ENCODE measurements at places on chromosomes 13 and 19.
A peak's percentile ranks its signal among the peaks of the same experiment; 100 is the strongest.

GRCh38 chr13:91313581-91313980 lies 33.9 kb upstream of the MIR17HG start:
- DNase-seq = no peak

- DNase-seq = peak; percentile 18
Observed at GRCh38 chr13:75372517-75372916, 109.5 kb downstream of the TBC1D4 start.

- no peak for DNase-seq
Observed at GRCh38 chr19:58407658-58408151, 744 bp upstream of the ZNF584 start.

DNA sequence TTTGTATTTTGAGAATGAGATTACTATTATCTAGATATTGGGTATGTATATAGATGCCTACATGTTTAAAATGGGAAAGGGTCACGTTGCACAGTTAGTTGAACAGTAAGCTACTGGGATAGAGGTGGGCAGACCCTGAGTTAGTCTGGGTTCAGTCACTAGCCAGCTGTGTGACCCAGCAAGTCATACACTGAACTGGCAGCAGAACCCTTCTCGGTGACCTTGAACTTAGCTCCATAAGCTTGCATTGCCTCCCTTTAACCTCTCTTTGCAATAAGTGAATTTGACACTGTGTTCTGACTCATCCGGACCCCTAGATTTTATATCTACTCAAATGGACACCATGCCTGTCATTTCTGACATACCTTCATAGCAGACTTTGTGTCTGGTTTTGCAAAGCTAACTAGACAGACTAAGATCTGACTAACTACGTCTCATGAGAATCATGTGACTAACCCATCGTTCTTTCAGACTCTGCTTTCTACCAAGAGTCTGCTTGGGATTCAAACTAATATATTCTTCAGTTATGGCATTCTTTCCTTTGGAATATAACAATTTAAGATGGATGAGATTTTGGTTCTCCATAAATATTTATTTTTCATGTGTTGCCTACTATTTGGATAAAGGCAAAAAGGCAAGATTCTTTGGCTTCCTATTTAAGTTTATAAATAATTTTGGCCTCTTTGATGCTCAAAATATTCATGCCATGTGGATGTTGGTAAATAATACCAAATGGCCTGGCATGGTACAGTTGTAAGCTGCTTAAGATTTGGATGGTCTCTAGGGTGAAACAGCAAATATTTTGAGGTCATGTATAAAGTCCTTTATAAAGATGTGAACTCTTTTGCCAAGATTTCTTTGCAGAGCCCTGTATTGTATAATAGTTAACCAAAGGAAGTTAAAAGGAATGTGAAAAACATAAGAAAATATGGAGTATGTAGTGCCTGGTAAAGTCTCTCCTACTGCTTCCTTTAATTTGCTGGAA lies 159.3 kb downstream of the ITGBL1 start:
- DNase-seq = no peak

GRCh38 chr19:50794074-50794875 lies 4.1 kb downstream of the ACP4 start:
- no peak for DNase-seq

DNA sequence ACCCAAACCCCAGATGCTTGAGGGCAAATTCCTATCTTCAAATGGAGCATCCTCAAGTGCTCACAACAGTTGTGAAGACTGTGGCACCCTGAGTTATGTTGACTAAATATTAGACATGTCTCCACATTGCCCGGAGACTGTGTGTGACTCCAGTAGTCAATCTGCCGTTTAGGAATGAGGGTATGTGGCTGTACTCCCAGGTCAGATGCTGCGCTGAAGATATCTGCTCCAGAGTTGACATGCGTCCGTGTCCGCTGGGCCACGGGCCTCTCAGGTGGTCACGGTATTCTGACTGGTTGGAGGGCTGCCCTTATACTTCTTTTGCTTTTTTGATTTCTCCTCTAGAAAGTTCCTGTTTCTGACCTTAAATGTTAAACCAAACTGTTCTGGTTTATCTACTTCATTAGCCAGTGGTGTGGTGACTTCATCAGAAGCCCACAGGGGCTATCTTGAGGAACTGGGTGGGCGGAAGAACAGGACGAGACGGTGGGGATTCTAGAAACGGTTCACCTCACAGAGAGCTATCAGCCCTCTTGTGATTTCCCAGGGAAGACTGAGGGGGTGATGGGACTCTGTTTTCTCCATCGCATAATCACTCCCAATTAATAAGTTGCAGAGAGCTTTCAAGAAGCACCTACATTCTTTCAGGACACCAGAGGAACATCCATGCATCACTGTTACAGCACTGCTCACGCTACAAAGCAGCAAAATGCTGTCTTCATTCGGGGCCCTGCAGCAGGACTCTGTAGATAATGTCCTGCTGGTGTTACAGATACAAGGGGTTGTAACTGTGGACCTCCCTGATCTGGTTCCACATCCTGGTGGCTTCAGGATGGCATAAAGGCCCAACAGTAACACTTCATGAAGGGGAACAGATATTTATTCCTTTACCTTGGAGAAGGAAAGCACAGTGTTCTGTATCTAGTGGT lies 1.3 kb upstream of the LCP1 start:
- no peak for DNase-seq

DNA sequence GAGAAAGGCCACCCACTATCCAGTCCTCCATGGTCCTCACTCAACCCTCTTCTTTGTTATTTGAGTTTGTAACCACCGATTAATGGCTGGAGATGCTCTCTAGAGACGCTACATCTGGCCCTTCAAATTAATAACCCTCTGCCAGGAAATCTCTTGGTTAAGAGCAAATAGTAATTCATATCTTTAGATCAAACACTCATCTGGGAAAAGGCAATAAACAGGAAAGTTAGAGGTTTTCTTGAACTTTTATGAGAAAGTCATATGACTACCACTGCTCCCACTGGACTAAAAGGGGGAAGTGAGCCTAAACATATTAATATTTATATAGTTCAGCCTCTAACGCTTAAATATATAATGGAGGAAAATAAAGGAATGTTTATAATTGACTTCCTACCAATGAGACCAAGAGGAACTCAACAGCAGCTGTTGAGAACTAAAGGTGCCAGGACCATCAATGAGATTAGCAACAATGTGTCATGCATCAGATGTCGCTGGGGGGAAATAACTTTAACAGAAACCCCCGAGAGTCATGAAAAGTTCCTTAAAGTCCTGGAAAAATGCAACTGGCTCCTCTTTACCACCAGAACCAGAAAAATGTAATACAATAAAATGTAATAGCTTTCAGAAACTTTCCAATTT lies 2.7 kb downstream of the TBC1D4 start:
- no peak for DNase-seq

DNA sequence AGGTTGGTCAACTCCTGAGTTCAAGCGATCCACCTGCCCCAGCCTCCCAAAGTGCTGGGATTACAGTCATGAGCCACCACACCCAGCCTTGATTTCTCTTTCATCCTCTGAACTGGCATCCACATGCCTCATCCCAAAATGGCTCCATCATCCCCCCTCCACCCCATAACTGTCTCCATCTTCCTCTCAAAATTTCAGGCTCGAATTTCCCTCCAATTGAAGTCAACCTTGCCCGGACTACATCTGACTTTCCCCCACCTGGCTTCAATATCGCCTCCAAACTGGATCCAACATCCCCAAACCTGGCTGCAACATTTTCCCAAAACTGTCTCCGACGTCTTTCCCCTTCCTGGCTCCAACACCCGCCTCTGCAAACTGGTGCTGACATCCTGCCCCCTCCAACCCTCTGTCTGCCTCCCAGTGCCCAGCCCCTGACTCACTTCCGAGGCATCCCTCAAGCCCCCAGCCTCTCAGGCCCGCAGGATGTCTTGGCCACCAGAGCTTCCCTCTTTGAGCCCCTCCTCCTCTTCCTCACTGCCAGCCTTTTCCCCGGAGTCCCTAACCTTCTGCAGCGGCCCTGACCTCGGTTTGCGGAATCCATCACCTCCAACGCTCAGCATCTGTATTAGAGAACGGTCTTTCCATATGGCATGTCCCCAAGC lies 943 bp downstream of the EXOC3L2 start:
- DNase-seq = no peak

GRCh38 chr19:33401683-33402420 lies 28.3 kb downstream of the CEBPG start:
- DNase-seq = no peak

GRCh38 chr13:72523049-72523448 lies 204.4 kb downstream of the MZT1 start:
- no peak for DNase-seq

GRCh38 chr13:28636677-28637317 lies 22.1 kb upstream of the POMP start:
- peak; percentile 28 for DNase-seq

GRCh38 chr13:110480161-110480560 lies 81.4 kb downstream of the RAB20 start:
- no peak for DNase-seq

DNA sequence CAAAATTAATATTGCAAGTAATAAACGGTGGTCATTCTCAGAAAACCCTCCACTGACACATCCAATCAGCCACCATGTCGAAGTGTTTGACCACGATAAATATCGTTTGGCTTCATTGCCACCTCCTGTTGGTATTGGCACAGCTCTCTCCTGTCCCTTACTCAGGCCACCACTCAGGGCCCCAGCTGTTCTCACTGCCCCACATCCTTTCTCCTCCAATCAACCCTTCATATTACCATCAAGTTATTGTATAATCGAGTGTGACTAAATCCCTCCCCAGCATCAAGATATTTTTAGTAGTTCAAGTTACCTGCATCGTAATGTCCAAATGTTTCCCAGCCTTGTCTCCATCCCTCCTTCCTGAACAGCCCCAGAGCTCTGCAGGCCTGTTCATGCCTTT lies 50.4 kb downstream of the SACS start:
- DNase-seq = no peak

GRCh38 chr19:35000647-35001501 lies 751 bp downstream of the GRAMD1A start:
- DNase-seq = no peak

DNA sequence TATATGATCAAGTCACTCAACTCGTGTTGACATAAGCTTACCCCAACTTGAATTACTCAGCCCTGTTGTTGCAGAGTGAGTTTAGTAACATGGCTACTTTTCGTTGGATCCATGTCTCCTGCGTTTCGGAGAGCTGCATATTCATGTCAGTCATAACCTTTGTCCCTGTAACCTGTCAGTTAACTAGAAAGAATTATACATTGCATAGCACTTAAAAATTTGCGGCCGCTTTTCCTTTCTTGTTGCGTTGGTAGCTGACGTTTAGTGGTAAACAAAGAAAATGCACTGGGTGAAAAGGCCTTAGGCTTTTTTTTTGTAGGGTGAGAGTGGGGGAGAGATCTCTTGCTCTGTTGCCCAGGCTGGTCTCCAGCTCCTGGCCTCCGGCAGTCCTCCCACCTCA lies 14.2 kb downstream of the ZNF507 start:
- no peak for DNase-seq

GRCh38 chr13:78881054-78881453 lies 222.1 kb upstream of the OBI1 start:
- no peak for DNase-seq

DNA sequence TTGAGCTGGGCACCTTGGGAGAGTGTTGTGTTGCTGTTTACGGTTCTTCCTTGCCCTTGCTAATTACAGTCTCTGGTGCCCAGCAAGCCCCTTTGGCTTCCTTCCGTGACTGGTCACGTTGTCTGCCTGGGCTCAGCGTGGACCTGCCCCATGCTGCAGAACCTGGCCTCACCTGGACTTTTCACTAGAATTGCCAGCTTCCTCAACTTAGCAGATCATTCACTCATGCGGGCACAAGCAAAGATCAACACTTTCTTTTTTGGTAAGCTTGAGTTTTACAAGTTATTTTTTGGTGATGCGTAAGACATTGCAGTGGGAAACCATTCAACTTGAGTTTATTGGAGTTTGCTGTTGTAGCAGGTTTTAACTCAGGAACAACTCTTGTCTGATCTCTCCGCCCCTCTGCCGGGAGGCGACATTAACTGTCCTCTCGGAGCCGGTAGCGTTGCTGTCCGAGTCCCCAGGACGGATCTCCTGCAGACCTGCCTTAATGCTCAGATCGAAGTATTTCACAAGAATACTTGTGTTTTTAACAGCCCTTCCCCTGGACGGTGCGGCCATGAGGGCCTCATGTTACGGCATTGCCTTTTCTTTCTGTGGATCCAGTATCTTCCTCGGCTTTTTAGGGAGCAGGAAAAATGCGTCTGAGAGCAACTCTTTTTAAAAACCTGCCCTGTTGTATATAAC lies 15.7 kb upstream of the TEX29 start:
- DNase-seq = no peak

DNA sequence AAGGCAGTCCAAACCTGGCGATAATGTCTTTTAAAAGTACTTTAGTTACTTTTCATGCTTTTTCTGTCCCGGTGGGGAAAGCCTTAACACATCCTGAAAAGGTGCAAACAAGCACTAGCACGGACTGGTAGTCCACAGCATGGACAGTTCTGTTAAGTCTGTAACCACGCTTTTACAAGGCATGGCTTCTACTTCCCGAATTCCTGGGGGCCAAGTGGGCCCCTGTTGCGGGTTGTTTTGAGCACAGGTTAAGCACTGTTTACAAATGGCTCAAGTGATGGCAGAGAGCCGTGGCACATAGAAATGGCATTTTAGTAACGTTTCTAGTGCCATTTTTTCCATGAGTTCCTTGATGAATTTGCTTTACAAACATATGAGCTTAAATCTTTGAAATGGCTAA lies 37.6 kb downstream of the ZNF493 start:
- no peak for DNase-seq

DNA sequence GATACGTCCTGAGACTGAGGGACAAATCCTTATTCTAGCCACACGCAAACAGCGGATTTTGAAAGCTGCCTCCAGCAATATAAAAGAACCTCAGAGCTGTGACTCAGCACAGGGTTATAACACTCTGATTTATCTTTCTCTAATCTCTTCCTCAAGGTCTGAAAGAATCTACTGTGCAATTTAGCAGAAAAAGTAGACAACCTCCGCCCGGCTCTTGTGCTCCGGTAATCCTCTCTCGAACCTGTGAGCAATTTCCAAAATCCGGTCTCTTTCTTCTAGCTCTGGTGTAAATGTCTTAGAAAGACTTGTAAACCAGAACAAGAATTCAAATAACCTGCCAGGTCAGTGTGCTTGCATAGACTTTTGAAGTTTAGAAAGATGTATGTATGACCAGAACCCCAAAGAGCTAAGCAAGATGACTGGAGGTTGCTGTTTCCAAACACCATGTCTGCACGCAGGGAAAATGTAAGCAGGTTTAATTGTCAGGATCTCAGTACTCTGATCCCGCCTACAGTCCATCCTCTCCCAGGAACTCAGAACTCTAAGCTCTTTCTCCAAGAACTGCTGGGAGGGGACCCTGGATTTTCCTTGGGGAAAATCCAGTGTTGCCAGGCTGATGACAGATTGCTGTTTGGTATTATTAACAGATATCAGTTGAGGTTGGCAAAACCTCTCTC lies 338.1 kb downstream of the RFC3 start:
- no peak for DNase-seq

Measured in activated CD4-positive, alpha-beta T cell treated with anti-CD3 and anti-CD28 coated beads, Interleukin-2, amount 50 U/mL, for 24 hours (primary cell).